ENCODE measurements at places on chromosomes 3 and 15.

DNA sequence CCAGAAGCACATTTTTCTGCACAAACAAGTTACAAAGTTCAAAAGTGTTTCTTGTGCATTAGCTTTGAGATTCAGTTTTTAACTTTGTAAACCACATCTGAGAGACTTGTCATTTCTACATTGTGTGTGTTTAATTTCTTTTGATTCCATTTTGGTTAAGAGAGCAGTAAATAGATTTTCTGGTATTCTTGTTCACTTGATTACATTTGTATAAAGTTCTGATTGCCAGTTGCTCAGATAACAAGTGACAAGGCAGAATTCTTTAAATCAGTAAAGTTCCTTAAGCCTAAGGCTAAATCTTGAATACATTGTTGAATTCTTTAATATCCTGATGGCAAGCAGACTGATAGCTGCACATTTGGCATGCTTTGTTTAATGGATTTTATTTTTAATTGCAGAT lies 3.1 kb upstream of the FBXO22 start:
- no peak for DNase-seq

GRCh38 chr3:189836795-189837194 lies 205.6 kb downstream of the TP63 start:
- no peak for DNase-seq

GRCh38 chr3:135688003-135688402 lies 277.5 kb upstream of the PPP2R3A start:
- no peak for DNase-seq

GRCh38 chr3:74054566-74054965 lies 429.8 kb upstream of the PDZRN3 start:
- no peak for DNase-seq

DNA sequence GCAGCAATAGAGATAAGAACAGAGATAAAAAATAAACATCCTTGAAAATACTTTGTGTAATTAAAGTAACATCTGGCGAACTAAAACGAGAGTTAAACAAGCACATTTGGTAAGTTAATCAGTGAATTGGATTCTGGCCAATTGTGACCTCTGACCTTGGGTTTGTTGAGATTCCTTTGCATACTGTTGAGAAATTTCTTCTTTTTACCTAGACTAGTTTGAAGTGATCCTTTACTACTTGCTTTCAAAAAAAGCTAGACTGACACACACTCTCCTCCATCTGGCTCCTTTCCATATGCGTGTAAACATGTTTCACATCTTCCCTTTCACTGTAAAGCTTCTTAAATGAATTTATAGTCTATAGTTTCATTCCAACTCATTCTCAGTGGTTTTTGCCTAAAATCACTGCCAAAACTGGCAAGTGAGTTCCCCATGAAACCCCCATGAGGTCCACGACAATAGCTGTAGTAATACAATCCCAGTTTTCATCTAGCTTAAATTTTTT lies 17.3 kb upstream of the GBE1 start:
- DNase-seq: no peak

GRCh38 chr3:81645248-81645647 lies 116.2 kb downstream of the GBE1 start:
- no peak for DNase-seq

DNA sequence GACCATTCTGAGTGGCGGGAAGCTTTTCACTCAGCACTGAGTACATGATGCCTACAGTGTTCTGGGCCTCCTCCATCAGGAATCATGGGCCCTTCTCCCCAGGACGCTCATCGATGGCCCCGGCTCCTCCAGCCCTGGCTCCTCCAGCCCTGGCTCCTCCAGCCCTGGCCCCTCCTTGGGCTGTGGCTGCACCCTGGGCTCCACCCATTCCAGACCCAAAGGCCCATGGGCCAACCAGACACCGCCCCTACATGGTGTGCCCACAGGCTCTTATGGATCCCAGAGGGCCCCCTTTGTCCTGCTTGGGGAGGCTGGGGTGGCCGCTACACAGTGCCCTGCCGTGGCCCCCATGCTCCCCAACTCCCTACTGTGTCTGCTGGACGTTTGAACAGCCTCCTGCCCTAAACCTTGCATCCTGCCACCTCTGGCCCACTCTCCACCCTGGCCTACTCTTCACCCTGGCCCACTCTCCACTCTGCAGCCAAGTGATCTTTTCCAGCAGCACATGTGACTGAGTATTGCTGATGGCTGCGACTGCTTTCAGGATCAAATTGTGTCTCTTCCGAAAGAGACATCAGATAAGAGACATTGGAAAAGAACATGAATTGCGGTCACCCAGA lies 57.9 kb downstream of the APBA2 start:
- no peak for DNase-seq

DNA sequence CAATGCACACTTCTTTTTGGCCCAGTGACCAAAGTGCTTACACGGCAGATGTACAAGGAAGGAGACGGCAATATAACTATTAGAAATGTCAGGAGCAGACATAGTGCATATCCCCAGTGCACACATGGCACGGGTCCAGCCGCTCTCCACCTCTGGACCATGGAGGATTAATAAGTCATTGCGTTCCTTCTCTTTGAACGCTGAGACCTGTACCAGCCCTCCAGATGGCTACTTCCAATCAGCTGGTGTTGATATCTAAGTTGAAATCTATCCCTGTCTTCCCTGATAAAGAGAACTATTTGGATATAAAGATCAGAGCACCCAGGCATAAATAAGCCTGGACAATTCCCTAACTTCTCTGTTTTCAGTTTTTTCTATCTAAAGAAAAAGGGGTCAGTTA lies 212.5 kb downstream of the CADPS start:
- no peak for DNase-seq

GRCh38 chr3:120764206-120764605 lies 21.7 kb downstream of the GTF2E1 start:
- DNase-seq: no peak

DNA sequence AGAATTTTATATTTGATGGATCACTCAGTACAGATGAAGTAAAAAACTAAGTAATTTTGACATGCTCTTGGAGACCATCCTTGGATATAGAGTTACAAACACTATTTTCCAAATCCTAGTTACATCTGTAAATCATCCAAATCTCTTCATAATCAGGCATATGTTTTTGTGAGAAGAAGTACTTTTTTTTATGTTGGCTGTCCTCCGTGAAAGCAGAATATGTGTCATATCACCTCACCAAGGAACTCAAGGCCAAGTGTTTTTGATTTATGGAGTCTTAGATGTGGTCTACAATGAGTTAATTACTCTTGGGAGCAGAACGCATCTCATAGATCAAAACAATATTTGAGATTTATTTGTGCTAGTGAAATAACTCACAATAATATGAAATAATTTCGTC lies 416.5 kb upstream of the TGFBR2 start:
- no peak for DNase-seq

- DNase-seq: no peak
Observed at GRCh38 chr3:14962762-14963161, 15.4 kb downstream of the NR2C2 start.

GRCh38 chr3:194623449-194624290 lies 9.5 kb downstream of the TMEM44 start:
- DNase-seq: no peak
